ENCODE measurements at places on chromosomes 7 and 10. TPM values are rescaled to one million over a fixed set of nuclear protein-coding genes. Genes with fewer than 3 reads are reported as not detected.

Gene BMI1
- total RNA-seq, result 29.1 TPM

Gene CHST3
- 0.13 TPM for total RNA-seq

Gene POU6F2
- total RNA-seq, result not detected

Gene NRAP
- not detected for total RNA-seq

Gene STAM
- 14.2 TPM for total RNA-seq

Gene CUTC
- 25.7 TPM for total RNA-seq

Gene CAMK2B
- total RNA-seq, result 0.24 TPM

- peaks cover 3% of the 10 kb centered on the region for H3K27me3 ChIP-seq
- no peak overlapping the region for H3K4me3 ChIP-seq
- no peaks in the 10 kb centered on the region for H3K36me3 ChIP-seq
- H3K27ac ChIP-seq, result no peak overlapping the region
- no peak for DNase-seq
- H3K4me1 ChIP-seq, result no peaks in the 10 kb centered on the region
Measured at GRCh38 chr7:47816647-47817046, 131.6 kb downstream of the PKD1L1 start.

GRCh38 chr7:113256883-113257531, 138.7 kb upstream of the SMIM30 start:
- H3K4me1 ChIP-seq, result no peaks in the 10 kb centered on the region
- H3K4me3 ChIP-seq, result no peak overlapping the region
- no peaks in the 10 kb centered on the region for H3K36me3 ChIP-seq
- H3K27ac ChIP-seq, result no peak overlapping the region
- DNase-seq, result no peak
- no peaks in the 10 kb centered on the region for H3K27me3 ChIP-seq

DNA sequence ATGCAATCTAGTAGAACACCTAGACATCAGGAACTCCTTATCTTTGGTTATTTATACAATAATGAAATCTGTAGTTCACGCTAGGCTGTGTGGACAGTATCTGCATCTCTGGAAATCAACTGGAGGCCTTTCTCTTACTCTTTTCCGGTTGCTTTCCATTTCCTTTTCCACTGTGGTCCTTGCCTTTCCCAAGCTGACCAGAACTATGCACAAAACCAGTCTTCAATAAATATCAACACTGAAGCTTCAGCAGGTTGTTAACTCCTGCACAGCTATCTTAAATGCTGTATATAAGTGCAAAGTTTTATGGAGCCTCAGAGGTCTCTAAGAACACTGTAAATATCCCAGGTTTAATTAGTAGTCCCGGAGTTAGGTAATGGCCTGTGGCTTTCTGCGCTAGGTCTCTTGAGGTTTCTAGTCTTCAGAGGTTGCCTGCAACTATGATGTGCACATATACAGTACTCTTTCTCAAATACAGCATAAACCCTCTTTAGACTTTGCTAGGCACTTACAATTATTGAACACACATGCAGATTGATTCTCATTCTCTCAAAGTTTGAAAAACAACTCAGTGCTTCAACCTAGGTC, 2.4 kb downstream of the KLLN start:
- no peaks in the 10 kb centered on the region for H3K27me3 ChIP-seq
- H3K4me3 ChIP-seq, result peak overlapping the region; percentile 84
- no peaks in the 10 kb centered on the region for H3K36me3 ChIP-seq
- H3K27ac ChIP-seq, result peak overlapping the region; percentile 98
- DNase-seq, result no peak

- DNase-seq, result no peak
- no peaks in the 10 kb centered on the region for H3K4me1 ChIP-seq
- H3K36me3 ChIP-seq, result no peaks in the 10 kb centered on the region
- no peaks in the 10 kb centered on the region for H3K27me3 ChIP-seq
- no peak overlapping the region for H3K4me3 ChIP-seq
Measured at GRCh38 chr10:21184984-21185383, 287.9 kb upstream of the NEBL start.

DNA sequence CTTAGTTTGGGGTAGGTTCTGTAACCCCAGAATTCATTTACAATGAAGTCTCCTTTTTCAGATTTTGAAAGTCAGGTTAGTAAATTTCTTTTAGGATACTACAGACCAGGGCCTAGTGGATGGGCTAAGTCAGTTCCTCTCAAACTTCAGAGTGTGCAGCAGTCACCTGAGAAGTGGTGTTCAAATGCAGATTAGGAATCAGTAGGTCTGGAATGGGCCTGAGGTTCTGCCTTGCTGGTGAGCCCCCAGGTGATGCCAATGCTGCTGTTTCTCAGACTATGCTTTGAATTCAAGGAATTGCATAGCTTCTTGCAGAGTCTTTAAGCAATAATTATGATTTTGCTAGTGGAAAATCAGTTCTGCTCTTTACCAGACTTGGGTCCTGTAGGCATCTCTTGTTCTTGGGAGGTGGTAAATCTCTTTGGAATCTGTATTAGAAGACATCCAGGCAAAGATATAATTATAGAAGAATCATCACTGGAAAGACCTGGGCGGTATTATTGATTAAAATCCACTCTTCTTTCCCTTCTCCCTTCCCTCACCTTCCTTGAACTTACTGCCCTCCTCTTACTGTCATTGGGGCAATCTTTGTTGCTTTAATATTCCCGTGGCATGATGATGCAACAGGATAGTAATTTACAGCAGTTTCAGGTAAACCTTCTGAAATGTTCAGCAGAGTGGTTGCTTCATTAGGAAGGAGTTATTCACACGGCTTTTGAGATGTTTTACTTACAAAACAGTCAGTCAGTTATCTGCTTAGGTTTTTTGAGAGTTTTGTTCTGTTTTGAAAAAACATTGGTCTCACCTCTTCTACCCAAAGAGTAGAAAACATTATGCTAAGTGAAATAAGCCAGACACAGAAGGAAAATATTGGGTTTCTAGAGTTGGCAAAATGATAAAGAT, 87.2 kb downstream of the NRF1 start:
- H3K4me3 ChIP-seq, result no peak overlapping the region
- H3K4me1 ChIP-seq, result no peaks in the 10 kb centered on the region
- no peaks in the 10 kb centered on the region for H3K36me3 ChIP-seq
- no peak for DNase-seq
- no peaks in the 10 kb centered on the region for H3K27me3 ChIP-seq
- no peak overlapping the region for H3K27ac ChIP-seq

GRCh38 chr10:131738396-131738735, 162.4 kb upstream of the PPP2R2D start:
- no peak for DNase-seq
- no peaks in the 10 kb centered on the region for H3K27me3 ChIP-seq
- H3K4me1 ChIP-seq, result peaks cover 8% of the 10 kb centered on the region
- no peak overlapping the region for H3K27ac ChIP-seq

- no peak overlapping the region for H3K27ac ChIP-seq
- no peak for DNase-seq
- H3K4me1 ChIP-seq, result no peaks in the 10 kb centered on the region
- no peak overlapping the region for H3K4me3 ChIP-seq
- H3K27me3 ChIP-seq, result no peaks in the 10 kb centered on the region
- H3K36me3 ChIP-seq, result no peaks in the 10 kb centered on the region
Measured at GRCh38 chr10:132518572-132519381, 18.8 kb upstream of the INPP5A start.

DNA sequence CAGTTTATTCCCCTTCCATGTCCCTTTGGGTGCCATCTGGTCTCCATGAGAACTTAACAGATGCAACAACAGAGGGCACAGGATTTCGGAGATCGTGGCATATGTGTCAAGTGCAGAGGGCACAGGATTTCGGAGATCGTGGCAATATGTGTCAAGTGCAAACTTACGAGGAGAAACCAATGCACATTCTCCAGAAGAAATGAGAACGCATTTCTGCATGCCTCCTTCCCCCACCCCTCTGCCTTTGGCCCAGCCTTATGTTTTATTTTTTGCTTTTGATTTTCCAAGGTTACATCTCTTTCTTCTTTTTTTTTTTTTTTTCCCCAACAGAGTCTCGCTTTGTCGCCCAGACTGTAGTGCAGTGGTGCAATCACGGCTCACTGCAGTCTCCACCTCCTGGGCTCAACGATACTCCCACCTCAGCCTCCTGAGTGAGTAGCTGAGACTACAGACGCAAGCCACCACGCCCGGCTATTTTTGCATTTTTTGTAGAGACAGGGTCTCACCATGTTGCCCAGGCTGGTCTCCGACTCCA, 586 bp upstream of the ANKRD26 start:
- no peak for DNase-seq
- peak overlapping the region; percentile 93 for H3K27ac ChIP-seq
- no peaks in the 10 kb centered on the region for H3K27me3 ChIP-seq
- H3K36me3 ChIP-seq, result no peaks in the 10 kb centered on the region

DNA sequence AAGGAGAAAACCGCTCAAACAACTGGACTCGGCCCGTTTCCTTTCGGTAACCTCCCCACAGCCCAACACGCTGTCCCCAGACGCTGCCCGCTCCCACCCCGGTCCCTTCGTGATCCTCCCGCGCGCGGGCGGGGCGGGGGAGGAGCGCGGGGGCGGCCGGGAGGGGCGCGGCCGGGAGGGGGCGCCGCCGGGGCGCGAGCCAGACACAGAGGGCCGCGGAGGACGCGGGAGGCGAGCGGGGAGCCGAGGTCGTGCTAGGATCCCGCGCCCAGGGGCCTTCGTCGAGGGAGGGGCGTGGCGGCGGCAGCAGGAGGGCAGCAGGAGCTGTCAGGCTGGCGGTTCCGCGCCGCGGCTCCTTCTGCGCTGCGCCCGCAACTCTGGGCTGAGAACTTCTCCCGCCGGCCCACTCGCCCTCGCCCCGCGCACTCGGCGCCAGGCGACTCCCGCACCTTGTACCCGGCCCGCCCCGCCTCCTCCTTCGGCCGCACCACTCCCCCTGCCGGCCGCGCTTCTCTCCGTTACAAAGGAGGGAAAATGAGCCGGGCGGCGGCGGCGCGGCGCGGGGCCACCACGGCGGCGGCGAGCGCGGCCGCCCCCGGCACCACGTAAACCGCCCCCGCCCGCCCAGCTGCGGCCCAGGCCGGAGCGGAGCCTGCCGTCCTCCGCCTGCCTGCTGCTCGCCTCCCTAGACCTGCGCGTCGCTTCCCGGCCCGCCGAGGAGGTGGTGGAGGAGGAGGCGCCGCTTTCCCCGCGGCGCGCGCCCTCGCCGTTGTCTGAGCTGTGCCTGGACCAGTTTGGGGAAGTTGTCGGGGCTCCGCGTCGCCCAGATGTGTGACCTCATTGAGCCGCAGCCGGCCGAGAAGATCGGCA, at the start of gene CDK14:
Gene CDK14, plus strand, starts transcription at position 521 of the 870 bp plus-strand sequence. Its CDS starts 307 bp downstream, at position 828.
- H3K36me3 ChIP-seq, result no peaks in the 10 kb centered on the region
- no peak for DNase-seq
- no peaks in the 10 kb centered on the region for H3K27me3 ChIP-seq

DNA sequence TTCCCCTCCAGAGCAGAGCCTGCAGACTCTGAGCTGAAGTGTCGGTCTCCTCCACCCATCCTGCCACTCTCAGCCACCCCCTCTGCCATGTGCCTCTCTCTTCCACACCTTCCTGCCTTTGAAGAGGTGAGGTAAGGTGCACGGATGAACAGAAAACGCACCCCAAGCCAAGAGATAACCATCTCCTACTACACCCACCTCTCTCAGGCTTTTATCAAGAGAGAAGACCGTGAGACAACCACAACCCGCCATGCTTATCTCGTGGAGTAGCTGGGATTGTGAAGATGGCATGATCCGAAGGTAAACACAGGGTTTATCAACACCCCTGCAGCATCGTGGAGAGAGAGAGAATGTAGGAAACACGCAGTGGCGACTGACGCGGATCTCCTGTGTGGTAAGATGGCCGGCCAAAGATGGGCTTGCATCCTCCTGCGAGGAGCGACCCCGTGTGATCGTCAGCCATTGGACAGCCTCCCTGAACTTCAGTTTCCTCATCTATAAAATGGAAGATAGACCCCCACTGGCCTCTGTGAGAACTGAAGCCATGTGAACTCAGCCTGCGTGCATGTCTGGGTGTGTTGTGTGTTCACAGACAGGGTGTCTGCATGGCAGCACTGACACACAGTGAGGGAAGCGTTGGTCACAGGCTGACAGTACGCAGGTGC, 219.0 kb downstream of the DIP2C start:
- H3K4me1 ChIP-seq, result no peaks in the 10 kb centered on the region
- H3K27me3 ChIP-seq, result no peaks in the 10 kb centered on the region
- no peak overlapping the region for H3K27ac ChIP-seq
- no peaks in the 10 kb centered on the region for H3K36me3 ChIP-seq
- no peak overlapping the region for H3K4me3 ChIP-seq
- DNase-seq, result no peak

- DNase-seq, result no peak
- H3K36me3 ChIP-seq, result no peaks in the 10 kb centered on the region
- H3K4me3 ChIP-seq, result no peak overlapping the region
- no peak overlapping the region for H3K27ac ChIP-seq
- H3K27me3 ChIP-seq, result no peaks in the 10 kb centered on the region
Measured at GRCh38 chr10:88528201-88528600, 54.9 kb downstream of the RNLS start.

- no peak for DNase-seq
- no peaks in the 10 kb centered on the region for H3K27me3 ChIP-seq
- no peak overlapping the region for H3K4me3 ChIP-seq
- H3K4me1 ChIP-seq, result no peaks in the 10 kb centered on the region
Measured at GRCh38 chr10:24974976-24975375, 22.6 kb upstream of the PRTFDC1 start.

GRCh38 chr10:16745061-16745460, 72.2 kb downstream of the RSU1 start:
- no peak overlapping the region for H3K27ac ChIP-seq
- DNase-seq, result no peak
- H3K27me3 ChIP-seq, result no peaks in the 10 kb centered on the region
- no peaks in the 10 kb centered on the region for H3K36me3 ChIP-seq
- no peak overlapping the region for H3K4me3 ChIP-seq

GRCh38 chr10:30057421-30057841, 2.0 kb downstream of the JCAD start:
- no peaks in the 10 kb centered on the region for H3K4me1 ChIP-seq
- H3K36me3 ChIP-seq, result no peaks in the 10 kb centered on the region
- peaks cover 5% of the 10 kb centered on the region for H3K27me3 ChIP-seq
- H3K4me3 ChIP-seq, result no peak overlapping the region
- no peak for DNase-seq

DNA sequence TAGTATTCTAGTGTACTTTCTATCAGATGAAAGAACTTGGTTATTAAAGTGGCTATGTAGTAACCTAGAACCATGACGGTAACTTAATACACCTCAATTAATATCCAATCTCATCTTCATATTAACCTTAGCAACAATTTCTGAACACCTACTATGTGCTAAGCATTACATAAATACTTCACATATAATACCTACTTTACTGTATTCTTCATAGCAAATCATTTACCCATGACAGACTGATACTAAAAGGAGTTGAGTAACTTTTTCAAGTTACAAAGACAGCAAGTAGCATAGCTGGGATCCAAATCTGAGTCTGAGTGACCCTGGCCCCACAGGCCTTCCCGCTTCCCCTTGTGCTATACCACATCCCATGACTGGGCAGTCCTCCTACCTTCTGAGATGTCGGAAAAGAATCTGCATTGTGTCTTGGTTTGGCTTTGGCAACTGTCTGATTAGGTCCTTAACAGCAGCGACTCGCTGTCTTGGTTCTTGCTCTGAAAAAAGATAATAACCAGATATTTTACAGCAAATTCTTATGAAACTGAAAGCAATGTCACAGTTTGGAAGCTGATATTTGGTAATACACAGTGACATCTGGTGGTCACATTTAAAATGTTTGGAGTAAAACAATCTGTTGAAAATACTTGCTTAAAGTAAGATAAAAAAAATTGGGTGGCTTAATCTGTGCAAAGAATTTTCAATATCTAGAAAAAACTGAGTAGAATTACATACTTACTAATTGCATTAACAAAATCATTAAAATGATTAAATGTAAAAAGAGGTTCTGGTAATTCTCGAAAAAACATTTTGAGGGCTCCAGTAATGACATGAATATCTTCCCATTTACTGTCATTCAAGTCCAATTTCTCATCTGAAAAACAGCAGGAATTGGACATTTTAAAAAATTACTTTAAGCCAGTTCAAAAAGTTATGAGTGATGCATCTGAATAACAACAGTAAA, 120.1 kb downstream of the ARHGAP12 start:
- no peaks in the 10 kb centered on the region for H3K36me3 ChIP-seq
- peaks cover 3% of the 10 kb centered on the region for H3K4me1 ChIP-seq
- H3K4me3 ChIP-seq, result no peak overlapping the region
- DNase-seq, result peak; percentile 49
